Endodermal cell (in vitro differentiated cells): ENCODE measurements at places on chromosomes 6 and 20. TPM values are rescaled to one million over a fixed set of nuclear protein-coding genes. Genes with fewer than 3 reads are reported as not detected.
A peak's percentile ranks its signal among the peaks of the same experiment; 100 is the strongest.

DNA sequence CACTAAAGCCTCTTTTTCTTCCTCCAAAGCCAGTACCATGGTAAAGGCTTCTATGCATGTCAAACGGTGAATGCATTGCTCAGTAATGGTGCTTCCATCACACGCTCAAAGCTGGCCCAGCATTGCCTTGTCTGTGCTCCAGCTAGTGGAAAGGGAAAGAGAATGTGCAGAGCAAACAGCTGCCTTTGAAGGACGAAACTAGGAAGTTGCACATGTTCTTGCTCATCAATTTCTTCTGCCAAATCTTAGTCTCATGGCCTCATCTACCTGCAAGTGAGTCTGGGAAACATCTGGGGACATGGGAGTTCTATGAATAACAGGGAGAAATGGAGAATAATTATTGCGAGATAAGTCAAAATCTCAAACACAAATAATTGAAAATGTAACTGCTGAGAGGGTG lies 216.5 kb upstream of the SSTR4 start:
- H3K36me3 ChIP-seq: no peaks in the 10 kb centered on the region
- no peaks in the 10 kb centered on the region for H3K4me1 ChIP-seq
- DNase-seq: no peak
- no peak overlapping the region for H3K27ac ChIP-seq

DNA sequence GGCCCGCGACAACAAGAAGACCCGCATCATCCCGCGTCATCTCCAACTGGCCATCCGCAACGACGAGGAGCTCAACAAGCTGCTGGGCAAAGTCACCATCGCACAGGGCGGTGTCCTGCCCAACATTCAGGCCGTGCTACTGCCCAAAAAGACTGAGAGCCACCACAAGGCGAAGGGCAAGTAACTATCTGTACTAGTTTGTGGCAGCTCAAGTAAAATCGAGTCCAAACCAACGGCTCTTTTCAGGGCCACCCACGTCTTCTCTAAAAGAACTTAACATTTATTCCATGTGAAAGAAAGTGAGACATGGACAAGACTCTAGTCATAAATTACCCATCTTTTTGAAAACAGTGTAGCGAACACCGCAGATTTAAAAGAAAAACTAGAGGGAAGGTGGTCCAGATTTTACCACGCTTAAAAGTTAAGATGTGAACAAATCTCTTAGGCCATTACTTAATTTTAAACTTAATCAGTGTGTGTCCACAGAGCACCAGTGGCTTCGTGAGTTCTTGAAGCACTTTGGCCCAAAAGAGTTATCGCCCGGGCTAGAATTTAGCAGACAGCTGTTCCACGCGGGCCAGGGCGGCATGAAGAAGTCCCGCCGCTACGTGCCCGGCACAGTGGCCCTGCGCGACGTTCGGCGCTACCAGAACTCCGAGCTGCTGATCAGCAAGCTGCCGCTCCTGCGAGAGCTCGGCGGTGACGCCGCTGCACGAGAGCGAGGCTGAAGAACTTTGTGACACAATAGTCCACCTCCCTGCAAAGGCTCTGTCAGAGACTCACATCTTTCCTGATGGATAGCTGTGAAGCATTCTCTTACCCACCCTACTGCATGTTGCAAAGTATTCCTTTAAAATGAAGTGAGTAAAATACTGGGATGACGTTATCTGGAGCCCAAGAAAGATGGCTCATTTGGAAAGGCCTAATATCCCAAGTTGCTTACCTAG lies 113.9 kb upstream of the PRSS16 start:
- DNase-seq: peak; percentile 88
- no peaks in the 10 kb centered on the region for H3K27me3 ChIP-seq
- H3K4me3 ChIP-seq: peak overlapping the region; percentile 94

- H3K27ac ChIP-seq: no peak overlapping the region
- DNase-seq: no peak
- no peaks in the 10 kb centered on the region for H3K36me3 ChIP-seq
These were observed 276.8 kb upstream of the HSF2 start for GRCh38 chr6:122122686-122123085.

DNA sequence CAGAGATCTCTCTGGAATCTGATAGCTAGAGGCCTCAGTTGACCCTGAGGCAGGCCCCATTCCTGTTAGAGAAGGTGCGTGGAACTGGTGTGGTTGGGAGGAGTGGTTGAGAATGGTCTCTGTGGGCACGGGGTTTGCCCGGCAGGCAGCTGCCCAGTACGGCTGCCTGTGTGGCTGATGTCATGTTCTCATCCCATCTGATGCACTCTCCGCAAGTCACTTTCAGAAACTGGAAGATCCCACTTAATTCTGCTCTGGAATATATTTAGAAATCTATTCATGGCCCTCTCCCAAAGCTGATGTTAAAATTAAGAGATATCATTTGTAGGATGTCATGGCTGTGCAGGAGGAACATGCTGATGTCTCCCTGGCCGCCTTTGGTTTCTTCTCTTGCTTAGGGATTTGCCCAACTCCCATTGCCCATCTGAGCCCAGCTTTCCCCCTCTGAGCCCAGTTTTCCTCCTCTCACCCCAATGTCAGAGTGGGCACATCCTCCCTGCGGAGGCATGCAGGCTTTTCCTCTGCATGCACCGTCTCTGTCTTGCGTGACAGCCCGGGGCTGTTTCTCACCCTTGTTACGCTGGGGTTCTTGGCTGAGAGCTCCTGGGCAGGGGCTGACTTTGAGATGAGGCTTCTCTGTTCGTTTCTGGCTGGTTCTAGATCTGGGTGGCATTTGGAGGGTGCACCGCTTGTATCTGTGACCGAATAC lies 21.0 kb downstream of the PHACTR3 start:
- H3K27me3 ChIP-seq: no peaks in the 10 kb centered on the region
- no peak for DNase-seq
- H3K4me3 ChIP-seq: no peak overlapping the region
- H3K4me1 ChIP-seq: no peaks in the 10 kb centered on the region

DNA sequence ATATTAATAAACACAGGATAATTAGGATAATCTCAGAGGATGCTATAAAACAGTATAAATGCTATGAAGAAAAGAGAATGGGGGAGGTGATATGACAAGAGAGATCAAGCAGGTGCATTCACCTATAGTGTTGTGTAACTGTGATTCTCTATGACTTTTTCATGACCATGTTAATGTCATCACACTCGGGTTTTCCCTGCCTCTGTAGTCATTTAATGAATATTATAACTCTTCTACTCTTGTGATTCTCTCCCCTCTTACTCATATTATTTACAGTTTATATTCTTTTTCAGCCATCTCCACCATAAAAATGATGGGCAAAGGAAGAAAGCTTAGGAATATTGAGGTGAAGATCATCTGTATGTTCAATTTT lies 106.9 kb upstream of the SGK1 start:
- H3K4me3 ChIP-seq: no peak overlapping the region
- H3K4me1 ChIP-seq: no peaks in the 10 kb centered on the region
- H3K27me3 ChIP-seq: no peaks in the 10 kb centered on the region
- H3K36me3 ChIP-seq: no peaks in the 10 kb centered on the region
- H3K27ac ChIP-seq: no peak overlapping the region

DNA sequence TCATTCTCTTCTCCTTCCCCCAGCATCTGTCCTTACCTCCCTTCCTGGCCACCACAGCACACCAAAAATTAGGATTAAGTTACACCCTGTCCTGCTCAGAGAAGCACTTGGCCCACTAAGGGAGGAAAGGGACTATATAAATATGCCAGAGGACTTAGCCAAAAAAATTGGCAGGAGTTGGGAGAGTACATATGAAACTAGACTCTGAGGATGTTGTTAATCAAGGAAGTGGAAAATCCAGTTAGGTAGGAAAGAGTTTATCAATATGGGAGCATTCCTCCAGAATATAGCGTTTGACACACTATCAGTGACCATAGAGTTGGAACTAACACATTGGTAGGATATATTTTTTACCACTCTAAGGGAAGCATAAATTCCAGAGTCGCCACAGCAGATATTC lies 57.3 kb upstream of the TSHZ2 start:
- no peaks in the 10 kb centered on the region for H3K4me1 ChIP-seq
- H3K27ac ChIP-seq: no peak overlapping the region
- H3K27me3 ChIP-seq: no peaks in the 10 kb centered on the region
- no peaks in the 10 kb centered on the region for H3K36me3 ChIP-seq

The LINC00237 gene
- total RNA-seq: 1.3 and 2.0 TPM in 2 replicates

The CTCFL gene
- total RNA-seq: 1.4 to 1.8 TPM (median 1.5 TPM) in 3 replicates

The FGD2 gene
- total RNA-seq: not detected in 3 replicates

The RIOK1 gene
- 17.7 and 23.4 TPM in 2 replicates for total RNA-seq

The TP53TG5 gene
- total RNA-seq: 2.0 to 6.5 TPM (median 2.4 TPM) in 3 replicates
